SJCRH30 (cell line): ENCODE measurements at places on chromosomes 7 and 10. TPM values are rescaled to one million over a fixed set of nuclear protein-coding genes. Genes with fewer than 3 reads are reported as not detected.

HEPACAM2 gene
- 3.0 and 4.2 TPM in 2 replicates for total RNA-seq

SAP25 gene
- total RNA-seq = 0.30 and 1.2 TPM in 2 replicates

NODAL gene
- not detected in 2 replicates for total RNA-seq

WDFY4 gene
- total RNA-seq = not detected in 2 replicates

RGS10 gene
- not detected in 2 replicates for total RNA-seq

MMD2 gene
- total RNA-seq = not detected in 2 replicates

PHF14 gene
- 90.0 and 109 TPM in 2 replicates for total RNA-seq
